ENCODE measurements at places on chromosomes 16 and 17.

DNA sequence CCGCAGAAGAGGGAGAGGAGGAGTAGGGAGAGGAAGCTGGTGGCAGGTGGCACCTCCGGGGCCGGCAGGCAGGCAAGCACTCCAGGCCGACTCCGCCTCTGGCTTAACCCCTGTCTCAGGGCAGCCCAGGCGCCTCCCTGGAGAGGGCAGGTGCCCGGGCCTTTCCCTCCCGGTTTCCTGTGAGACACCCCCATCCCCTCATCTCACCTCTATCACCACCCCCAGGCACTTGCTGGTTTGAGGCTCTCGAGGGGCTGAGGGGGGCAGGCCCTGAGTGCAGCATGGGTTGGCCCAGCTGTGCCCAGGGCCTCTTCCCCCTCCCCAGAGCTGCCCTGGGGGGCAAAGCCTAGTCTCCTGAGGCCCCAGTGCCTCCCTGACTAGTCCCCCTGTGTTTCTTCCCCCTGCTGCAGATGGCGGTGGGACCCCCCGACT is 6.0 kb downstream of the DOC2A start:
- DNase-seq, result no peak

DNA sequence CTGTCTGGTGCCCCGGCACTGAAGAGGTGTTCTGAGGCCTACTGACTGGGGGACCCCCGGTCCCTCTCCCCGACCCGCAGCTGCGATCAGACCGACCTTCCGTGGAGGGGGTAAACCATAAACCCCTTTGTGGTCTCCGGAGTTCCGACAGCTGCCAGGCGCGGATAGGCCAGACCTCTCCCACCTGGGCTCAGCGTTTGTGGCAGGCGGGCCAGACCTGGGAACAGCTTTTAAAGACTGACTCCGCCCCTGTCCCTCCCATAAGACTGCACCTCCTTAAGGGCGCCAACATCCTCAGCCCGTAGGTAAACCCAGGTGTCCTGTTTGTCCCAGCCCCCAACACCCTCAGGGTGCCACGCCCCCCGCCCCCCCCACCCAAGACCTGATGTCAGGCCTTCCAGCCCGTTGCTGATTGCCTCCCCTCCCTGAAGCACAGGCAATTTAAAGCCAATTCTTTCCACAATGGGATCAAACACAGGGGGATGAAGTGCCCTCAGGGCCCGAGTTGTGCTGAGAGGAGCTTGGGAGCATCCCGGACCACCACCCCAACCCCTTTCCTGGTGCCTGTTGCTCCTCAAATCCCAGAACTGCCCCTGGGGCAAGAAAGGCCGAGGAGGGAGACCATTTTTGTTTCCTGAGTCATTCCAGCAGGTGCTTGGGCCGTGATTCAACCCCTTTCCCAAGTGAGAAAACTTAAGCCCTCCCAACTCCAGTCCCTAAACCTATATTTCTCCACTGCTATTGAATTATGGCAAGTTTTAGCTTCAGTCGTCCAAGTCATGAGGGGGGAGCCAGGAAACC is at the start of gene SOX15:
Gene SOX15, minus strand, starts transcription at position 204 of the 801 bp plus-strand sequence. CDS start 418 bp downstream, outside the sequence.
- DNase-seq, result no peak

GRCh38 chr16:75089486-75090202 is 26.9 kb downstream of the LDHD start:
- DNase-seq, result no peak

- no peak for DNase-seq
These were observed 18.7 kb upstream of the BEAN1 start for GRCh38 chr16:66408163-66409048.

GRCh38 chr17:77003699-77004098 is 135.5 kb downstream of the MGAT5B start:
- no peak for DNase-seq

Measured in HAP-1 (cell line).